ENCODE measurements at places on chromosomes 2 and 18. TPM values are rescaled to one million over a fixed set of nuclear protein-coding genes. Genes with fewer than 3 reads are reported as not detected.

- no peak for DNase-seq
These were observed 278.0 kb downstream of the KCNS3 start for GRCh38 chr2:18156421-18156820.

TSPYL6 gene
- 0.10 TPM for polyA plus RNA-seq

- no peak for DNase-seq
These were observed 1666.1 kb upstream of the DDX18 start for GRCh38 chr2:116148361-116148760.

GRCh38 chr2:15010346-15010745, 377.8 kb downstream of the LRATD1 start:
- DNase-seq, result no peak

SERPINB4 gene
- polyA plus RNA-seq, result 0.23 TPM

GRCh38 chr18:23972453-23972852, 42.1 kb upstream of the TTC39C start:
- no peak for DNase-seq

DNA sequence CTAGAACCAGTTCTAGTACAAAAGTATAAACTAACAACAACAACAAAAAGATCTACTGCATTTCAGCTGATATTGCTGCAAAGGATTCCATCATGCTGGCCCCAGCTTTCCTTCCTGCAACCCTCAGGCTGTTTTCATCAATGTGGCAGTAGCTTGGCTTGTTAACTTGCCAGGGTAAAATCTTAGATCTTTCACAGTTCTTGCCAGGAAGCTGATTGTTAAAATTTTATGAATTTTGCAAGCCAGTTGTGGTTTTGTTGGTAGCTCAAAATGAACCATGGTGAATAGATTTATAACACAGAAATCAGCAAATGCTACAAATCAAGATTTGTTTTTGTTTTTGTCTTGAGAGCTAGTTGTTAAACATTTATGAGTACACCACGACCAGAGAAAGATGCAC, 19.3 kb downstream of the CCDC178 start:
- DNase-seq, result no peak

DNA sequence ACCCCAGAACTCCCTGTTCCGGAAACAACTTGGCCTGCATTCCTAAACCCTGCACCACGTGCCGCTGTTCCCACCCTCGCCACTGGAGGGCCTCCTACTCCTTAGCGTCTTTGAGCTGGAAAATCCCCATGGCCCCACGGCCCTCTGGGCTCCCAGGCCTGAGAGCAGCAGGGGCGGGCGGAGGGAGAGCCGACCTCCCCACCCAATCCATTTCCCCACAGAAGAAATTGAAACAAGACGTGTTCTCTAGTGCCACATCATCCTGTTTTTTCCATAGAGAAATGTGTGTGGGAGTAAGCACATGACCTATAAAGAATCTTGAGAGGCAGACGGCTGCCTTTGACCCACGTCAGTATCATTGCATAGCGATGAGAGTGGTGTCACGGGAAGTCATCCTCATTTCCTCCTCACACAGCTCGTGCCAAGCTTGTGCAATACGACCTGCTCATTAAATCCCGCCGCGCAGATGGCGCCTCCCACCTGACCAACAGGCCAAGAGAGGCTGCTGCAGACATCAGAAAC, 79.2 kb downstream of the LAMA1 start:
- DNase-seq, result peak; percentile 47

DNA sequence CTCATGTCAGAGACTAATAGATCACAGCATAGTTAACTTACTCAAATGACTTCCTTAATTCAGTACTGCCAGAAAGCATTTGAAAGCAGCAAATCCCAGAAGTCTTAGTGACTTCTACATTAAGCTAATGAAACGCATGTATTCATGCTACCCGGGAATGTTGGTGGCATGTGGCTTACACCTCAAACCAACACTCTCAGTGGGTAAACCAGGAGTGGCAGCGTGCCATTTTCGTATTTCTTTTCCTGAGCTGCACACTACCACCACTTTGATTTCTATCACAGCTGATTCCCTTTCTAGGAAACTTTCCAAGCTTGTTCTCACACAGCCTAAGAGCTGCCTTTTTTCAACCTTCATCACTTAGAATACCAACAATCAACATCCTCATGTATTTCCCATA, 646.6 kb downstream of the NRXN1 start:
- no peak for DNase-seq

DSG3 gene
- polyA plus RNA-seq, result not detected

- no peak for DNase-seq
These were observed 171.9 kb downstream of the ACOXL start for GRCh38 chr2:110904116-110904778.

DNA sequence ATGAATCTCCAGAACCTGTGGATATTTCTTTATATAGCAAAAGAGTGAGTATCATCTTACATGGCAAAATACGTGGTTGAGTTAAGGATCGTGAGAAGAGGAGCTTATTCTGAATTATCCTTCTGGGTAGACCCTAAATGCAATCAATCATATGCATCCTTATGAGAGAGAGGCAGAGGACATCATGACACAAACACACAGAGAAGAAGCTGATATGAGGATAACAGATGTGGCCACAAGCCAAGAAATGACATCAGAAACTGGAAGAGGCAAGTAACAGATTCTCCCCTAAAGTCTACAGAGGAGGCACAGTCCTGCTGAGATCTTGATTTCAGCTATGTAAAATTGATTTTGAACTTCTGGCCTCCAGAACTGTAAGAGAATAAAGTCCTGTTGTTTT, 730.2 kb upstream of the ZNF804A start:
- no peak for DNase-seq

DNA sequence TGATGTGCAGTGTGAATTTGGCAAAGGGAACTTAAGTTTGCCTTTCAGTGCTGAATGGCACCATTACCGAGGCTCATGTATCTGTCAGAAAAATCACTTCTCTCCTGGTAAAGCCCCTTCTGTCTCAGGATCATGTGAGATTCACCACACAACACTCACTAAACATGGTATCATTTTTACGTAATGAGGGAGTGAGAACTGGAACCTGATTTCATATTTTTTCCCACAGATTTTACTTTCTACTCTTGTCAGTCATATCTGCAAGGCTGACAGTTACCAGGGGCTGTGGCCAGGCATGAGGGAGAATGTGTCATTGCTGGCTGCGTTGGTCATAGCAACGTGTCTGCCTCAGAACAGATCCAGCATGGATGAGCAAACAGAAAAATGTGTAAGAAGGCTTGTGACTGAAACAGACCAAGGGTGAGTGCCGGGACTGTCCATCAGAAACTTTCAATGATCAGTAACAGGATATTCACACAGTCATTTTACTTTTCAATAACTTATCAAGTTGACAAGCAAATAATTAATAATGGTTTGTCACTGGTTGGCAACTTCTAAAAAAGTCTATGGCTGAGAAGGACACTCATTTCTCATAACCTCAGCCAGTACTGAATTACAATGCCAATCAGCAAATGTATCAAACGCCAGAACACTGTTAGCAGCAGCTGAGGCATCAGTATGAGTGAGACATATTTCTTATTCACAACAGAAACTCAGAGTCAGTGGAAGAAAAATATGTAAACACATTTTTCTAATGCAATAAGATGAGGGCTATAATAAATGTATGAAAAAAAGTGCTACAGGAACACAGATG, 100.5 kb downstream of the CDC42EP3 start:
- no peak for DNase-seq

- DNase-seq, result no peak
These were observed 136.6 kb upstream of the EPC2 start for GRCh38 chr2:148507970-148508369.

GRCh38 chr2:1626271-1626681, 118.0 kb downstream of the PXDN start:
- DNase-seq, result no peak

SP110 gene
- 26.1 TPM for polyA plus RNA-seq

GRCh38 chr2:72007402-72007801, 140.3 kb downstream of the CYP26B1 start:
- DNase-seq, result no peak

GRCh38 chr2:190412966-190413365, 4.8 kb downstream of the MFSD6 start:
- no peak for DNase-seq

DNA sequence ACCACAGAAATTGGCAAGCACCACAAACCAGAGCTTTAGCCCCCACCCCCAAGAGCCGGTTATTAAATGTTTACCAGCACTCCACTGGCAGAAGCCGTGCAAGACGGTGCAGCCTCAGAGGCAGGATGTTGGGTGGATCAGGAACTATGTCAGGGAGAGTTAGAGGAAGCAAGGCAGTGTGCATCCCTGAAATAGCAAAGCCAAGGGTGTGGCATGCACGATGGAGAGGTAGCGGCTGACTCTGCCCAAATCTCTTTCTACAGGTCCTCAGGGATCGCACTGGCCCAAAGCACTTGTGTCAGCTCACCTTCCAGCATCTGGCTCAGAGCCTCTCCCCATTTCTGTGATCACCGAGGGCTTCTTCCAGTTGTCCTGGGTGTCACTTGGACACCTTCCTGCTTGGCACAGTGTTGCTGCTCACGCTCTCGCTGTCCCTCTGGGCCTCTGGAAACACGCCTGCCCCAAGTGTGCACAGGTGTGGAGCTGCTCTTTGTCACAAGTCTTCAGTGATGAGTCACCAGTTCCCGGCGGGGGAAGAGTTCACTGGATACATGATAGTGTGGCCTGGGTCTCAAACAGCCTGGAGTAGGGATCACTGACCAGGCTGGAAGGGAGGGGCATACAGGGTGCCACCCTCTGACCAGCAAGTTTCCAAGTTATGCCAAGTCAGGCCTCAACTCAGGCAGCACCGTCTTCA, 17.3 kb upstream of the B3GNT7 start:
- no peak for DNase-seq

RAB17 gene
- 1.7 TPM for polyA plus RNA-seq

DNA sequence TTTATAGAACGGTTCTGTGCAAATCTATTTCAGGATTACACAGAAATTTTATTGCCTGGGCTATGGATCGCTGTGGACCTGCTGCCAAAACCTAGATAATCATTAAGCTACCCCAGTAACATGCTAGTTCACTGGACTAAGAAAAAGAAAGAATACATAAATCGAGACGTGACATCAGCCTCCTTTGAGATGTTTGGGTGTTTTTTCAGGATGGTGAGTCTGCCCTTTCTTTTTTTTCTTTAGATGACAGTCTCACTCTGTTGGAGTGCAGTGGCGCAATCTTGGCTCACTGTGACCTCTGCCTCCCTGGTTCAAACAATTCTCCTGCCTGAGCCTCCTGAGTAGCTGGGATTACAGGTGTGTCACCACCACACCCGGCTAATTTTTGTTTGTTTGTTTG, 52.0 kb downstream of the FHOD3 start:
- DNase-seq, result no peak

DNA sequence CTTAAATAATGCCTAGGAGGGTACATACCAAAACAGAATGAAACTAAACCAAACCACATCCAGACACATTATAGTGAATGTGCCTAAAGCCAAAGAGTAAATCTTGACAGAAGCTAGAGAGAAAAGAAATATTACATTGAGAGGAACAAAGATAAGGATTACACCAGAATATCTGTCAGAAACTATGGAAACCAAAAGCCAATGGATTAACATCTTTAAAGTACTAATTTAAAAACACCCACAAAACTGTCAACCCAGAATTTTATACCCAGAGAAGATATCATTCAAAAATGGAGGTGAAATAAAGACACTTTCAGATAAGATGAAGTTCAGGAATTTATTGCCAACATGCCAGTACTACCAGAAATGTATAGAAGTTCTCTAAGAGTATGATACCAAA, 198.5 kb upstream of the ZEB2 start:
- DNase-seq, result no peak

MAPK4 gene
- 10.1 TPM for polyA plus RNA-seq

RNF125 gene
- 2.8 TPM for polyA plus RNA-seq

GRCh38 chr2:235551965-235552364, 58.1 kb downstream of the AGAP1 start:
- peak; percentile 47 for DNase-seq

TEX44 gene
- polyA plus RNA-seq, result not detected

GRCh38 chr2:212414767-212415211, 123.8 kb downstream of the ERBB4 start:
- no peak for DNase-seq

RGPD3 gene
- polyA plus RNA-seq, result 0.23 TPM

TRABD2A gene
- polyA plus RNA-seq, result 0.70 TPM

DNA sequence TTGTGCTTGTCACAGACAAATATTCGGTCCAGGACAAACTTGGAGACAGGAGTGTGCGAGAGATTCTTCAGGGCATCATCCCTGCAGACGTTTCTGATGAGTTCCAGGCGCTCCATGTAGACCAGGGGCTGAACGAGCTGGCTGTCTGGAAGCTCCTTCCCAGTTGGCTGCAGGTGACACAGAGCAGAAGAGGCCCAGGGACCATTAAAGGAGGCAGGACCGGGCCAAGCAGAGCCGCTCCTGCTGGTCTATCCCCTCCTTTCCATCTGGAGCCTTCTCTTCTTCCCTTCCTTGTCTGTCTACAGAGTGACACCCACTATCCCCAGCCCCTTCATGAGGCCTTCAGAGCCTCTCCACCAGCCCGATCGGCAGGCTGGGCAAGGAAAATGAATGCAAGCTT, 19.5 kb downstream of the CHST10 start:
- DNase-seq, result no peak

ZNF519 gene
- 10.4 TPM for polyA plus RNA-seq

ANKRD30B gene
- 0.15 TPM for polyA plus RNA-seq

GRCh38 chr2:140178234-140178633, 1398.0 kb upstream of the NXPH2 start:
- DNase-seq, result no peak

GRCh38 chr2:190948671-190949070, 65.3 kb downstream of the STAT1 start:
- DNase-seq, result no peak

DNA sequence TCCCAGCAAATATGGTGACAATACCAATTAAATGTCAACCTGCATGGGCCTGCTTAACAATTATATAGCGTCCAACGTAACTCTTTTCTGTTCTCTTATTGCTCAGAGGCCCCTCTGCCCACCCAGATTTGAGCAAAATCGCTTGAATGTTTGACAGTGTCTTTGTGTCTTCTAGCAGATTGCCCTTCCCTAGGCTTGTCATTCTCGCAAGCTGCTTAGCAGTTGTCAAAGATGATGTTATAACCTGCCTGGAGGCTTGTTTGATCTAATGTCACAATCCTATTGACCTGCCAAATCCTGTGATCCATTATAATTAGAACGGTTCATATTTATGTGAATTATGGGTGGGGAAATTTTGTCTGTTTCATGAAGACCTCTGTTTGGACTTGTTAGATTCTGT, 108.8 kb downstream of the FARSB start:
- no peak for DNase-seq

TXNDC2 gene
- polyA plus RNA-seq, result 0.14 TPM
